AG09319 (cell line): ENCODE measurements at places on chromosomes 2 and 18.

- no peak for DNase-seq
Observed at GRCh38 chr2:219300022-219300421, 9.2 kb downstream of the PTPRN start.

- no peak for DNase-seq
Observed at GRCh38 chr2:211331736-211332135, 775.3 kb downstream of the CPS1 start.

- DNase-seq, result no peak
Observed at GRCh38 chr2:189658306-189659212, 2.7 kb upstream of the ASNSD1 start.

- DNase-seq, result no peak
Observed at GRCh38 chr2:53877556-53877955, 17.8 kb upstream of the GPR75 start.

GRCh38 chr18:59266886-59267502 is 6.3 kb downstream of the RAX start:
- DNase-seq, result no peak

DNA sequence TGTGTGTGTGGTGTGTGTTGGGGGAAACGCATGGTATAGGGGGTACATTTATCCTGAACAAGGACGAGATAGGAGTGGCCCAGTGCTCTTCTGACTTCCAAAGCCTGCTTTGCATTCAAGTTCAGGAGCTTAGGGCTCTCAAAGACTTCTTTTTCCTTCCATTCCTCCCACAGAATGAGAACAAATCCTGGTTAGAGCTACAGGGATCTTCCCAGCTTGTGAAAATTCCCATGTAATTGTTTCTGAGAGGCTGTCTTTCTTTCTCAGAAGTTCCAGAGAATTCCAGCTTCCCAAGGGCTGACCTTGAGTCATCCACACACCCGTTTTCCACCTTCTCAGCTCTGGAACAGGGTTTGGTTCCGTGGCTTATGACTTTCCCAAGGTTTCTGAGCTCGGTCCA is 38.9 kb downstream of the FASTKD2 start:
- no peak for DNase-seq

- no peak for DNase-seq
Observed at GRCh38 chr2:204191574-204191973, 255.0 kb downstream of the ICOS start.

- DNase-seq, result no peak
Observed at GRCh38 chr2:77813599-77813998, 291.4 kb upstream of the LRRTM4 start.

GRCh38 chr18:52060607-52061304 is 279.2 kb upstream of the DCC start:
- DNase-seq, result no peak

- DNase-seq, result no peak
Observed at GRCh38 chr18:58603375-58604067, 25.4 kb downstream of the ALPK2 start.

- DNase-seq, result no peak
Observed at GRCh38 chr2:54665436-54665856, 58.0 kb upstream of the EML6 start.

DNA sequence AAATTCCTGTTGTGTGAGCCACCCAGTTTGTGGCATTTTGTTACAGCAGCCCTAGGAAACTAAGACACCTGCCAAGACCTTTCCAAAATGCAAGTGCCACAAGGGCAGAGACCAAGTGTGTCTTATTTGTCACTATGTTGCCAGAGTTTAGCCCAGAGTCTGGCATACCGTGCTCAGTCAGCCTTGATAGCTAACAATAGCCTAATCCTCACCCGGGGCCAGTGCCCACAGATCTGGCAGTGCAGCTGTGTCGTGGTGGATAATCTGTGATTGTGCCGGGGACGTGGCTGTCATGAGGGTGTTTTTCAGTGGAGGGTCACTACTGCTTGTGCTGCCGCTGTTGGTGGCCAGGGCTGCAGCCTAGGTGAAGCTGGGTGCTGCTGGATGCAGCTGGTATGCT is 53.5 kb downstream of the MEP1B start:
- DNase-seq, result no peak

DNA sequence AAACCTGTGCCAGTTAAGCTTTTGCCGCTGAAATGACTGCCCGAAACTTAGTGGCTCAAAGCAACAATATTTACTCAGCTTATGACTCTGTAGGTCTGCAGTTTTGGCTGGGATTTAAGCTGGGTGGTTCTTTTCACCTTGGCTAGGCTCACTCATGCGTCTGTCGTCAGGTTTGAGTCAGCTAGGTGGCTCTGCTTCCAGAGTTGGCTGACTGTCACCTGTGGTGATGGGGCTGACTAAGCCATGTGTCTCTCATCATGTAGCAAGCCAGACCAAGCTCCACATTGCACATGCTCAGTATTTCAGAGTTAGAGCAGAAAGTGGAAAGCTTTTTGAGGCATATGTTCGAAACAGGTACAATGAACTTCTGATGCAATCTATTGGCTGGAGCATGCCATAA is 354.8 kb downstream of the MEIS1 start:
- no peak for DNase-seq

DNA sequence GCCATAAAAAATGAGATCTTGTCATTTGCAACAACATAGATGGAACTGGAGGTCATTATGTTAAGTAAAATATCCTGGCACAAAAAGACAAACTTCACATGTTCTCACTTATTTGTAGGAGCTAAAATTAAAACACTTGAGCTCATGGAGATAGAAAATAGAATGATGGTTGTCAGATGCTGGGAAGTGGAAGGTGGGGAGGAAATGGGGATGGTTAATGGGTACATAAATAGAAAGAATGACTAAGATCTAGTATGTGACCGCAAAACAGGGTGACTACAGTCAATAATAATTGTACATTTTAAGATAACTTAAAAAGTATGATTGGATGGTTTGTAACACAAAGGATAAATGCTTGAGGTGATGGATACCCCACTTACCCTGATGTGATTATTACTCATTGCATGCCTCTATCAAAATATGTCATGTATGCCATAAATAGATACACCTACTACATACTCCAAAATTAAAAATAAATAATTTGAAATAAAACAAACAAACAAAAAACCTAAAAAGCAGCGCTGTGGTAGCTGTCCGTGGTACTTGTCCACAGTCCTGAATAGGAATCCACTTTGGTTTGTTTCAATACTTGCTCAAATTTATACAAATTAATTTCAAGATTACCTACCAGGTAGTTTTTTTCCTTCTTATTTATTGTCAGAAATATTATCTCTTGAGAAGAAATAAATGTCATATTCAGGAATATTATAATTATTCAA is 224.5 kb downstream of the DLGAP1 start:
- DNase-seq, result no peak

GRCh38 chr2:8623958-8624591 is 57.8 kb upstream of the ID2 start:
- no peak for DNase-seq

- no peak for DNase-seq
Observed at GRCh38 chr2:42510608-42511243, 16.9 kb upstream of the KCNG3 start.

- DNase-seq, result no peak
Observed at GRCh38 chr2:7792031-7792651, 874.9 kb downstream of the RNF144A start.

- no peak for DNase-seq
Observed at GRCh38 chr18:44543387-44543786, 137.3 kb upstream of the SETBP1 start.

GRCh38 chr2:218872645-218873358 is 7.8 kb upstream of the WNT10A start:
- no peak for DNase-seq

DNA sequence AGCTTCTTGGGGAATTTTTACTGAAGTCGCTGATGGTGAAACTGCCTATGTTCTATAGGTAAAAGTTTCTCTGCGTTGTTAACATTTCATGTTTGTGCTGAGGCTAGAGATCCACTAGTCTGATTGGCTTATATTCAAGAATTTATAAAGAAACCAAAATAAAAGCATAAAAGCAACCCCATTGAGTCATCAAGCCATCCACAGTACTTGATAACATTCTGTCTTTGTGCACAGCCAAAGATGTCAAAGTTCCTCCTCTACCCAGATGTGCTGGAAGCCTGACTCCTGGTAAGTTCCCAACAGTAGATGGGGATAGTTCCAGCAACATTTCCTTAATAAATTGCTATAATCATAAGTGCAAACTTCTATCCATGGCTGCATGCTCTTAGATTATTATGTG is 107.8 kb downstream of the TANC1 start:
- DNase-seq, result peak; percentile 61

- DNase-seq, result no peak
Observed at GRCh38 chr2:76613330-76613729, 902.6 kb upstream of the GCFC2 start.

DNA sequence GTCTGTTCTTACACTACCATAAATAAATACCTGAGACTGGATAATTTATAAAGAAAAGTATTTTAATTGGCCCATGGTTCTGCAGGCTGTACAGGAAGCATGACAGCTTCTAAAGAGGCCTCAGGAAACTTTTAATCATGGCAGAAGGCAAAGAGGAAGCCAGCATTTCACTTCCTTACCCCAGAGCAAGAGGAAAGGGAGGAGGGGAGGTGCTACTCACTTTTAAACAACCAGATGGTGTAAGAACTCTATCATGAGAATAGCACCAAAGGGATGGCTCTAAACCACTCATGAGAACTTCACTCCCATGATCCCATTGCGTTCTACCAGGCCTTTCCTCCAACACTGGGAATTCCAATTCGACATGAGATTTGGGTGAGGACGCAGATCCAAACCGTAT is 344.4 kb upstream of the SLC39A10 start:
- DNase-seq, result no peak

DNA sequence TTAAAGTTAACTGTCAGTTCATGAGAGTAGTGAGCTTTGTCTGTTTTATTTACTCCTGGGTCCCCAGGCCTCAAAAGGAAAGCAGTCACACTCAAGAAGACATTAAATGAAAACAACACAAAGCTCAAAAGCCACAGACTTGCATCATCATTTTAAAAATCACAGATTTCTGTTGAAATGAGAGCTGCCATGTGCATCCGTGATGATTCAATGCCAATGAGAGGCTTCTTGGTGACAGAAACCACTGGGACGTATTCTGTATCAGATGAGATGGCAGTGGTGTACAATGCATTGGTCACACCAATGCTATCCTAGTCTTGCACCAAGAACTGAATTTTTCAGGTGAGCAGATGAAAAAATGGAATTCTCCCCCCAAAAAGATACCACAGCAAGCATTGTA is 204.8 kb downstream of the ANAPC1 start:
- DNase-seq, result no peak

DNA sequence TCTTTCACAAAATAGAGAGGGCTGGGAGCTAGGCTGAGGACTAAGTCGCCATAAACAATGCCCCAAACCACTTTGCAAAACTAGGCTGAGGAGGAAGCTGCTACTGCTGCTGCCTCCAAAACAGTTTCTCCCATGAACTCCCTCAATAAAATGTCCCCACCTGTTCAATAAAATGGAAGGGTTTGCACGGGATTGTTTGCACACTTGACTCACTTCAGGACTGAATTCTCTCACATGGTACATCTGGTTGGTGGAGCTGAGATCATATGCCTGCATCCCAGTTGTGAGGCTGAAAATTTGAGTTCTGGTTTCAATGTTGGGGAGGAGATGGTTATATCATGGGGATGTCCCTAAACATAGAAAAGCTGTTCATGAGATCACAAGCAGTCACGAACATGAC is 26.5 kb downstream of the NCKAP5 start:
- DNase-seq, result no peak

DNA sequence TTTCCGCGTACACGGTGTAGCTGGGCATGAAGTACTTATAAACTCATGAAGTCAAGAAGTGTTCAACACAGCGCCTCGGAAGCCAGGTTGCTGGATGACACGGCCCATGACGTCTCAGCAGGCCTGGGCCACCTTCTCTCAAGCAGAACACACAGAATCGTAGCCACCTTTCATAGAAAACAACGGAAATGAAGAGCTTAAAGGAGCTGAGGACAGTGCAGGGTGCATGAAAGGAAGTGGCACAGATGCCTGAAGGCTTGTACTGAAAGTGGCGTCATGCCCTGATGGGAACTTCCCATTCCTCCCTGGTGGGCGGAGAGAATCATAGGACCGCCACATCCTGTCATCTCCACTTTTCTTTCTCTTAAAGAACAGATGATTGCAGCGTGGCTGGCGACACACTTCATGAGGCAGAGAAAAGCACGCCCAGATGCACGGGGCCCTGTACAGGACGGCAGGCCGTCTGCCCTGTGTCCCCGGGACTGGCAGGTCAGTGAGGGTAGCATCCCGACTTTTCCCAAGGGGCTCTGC is 31.1 kb downstream of the HDAC4 start:
- no peak for DNase-seq

DNA sequence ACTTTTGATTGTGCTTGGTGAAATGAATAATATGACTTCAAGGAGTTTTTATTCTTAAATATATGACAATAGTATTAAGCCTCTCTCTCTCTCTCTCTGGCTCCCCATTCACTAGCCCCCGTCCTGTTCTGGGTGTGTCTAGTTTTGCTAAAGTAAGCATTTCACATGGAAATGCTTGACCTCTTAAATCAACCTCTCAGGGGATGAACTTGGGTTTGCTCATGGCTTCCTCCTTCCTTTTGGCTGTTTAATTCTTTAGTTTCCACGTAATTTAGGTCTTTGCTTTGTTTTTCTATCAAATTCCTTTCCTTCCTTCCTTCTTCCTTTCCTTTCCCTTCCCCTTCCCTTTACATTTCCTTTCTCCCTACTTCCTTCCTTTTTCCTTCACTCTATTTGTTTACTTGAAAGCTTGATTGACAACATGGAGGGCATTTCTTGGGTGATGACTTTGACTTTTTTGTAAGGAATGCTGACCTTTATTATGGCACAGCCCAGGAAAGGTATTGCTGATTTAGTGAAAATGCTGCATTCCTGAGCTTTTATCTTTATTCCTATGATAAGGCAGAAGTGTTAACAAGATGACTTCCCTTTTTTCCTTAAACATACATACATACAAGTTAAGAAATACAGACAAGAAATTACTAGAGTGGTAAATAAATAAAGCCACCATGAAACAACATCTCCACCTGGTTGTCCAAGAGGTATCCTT is 3.6 kb downstream of the DPP4 start:
- DNase-seq, result no peak

- no peak for DNase-seq
Observed at GRCh38 chr2:43019025-43019367, 207.4 kb downstream of the ZFP36L2 start.

- no peak for DNase-seq
Observed at GRCh38 chr2:175903384-175903936, 98.6 kb downstream of the LNPK start.

GRCh38 chr18:27142891-27143290 is 42.2 kb downstream of the CHST9 start:
- DNase-seq, result no peak

- no peak for DNase-seq
Observed at GRCh38 chr18:61076986-61077385, 256.2 kb upstream of the CDH20 start.
